Naive thymus-derived CD4-positive, alpha-beta T cell (primary cell): ENCODE measurements at places on chromosomes 3 and 15. TPM values are rescaled to one million over a fixed set of nuclear protein-coding genes. Genes with fewer than 3 reads are reported as not detected.

Gene SEMA3G
- total RNA-seq = 0.24 TPM

Gene CCR1
- 27.6 TPM for total RNA-seq

DNA sequence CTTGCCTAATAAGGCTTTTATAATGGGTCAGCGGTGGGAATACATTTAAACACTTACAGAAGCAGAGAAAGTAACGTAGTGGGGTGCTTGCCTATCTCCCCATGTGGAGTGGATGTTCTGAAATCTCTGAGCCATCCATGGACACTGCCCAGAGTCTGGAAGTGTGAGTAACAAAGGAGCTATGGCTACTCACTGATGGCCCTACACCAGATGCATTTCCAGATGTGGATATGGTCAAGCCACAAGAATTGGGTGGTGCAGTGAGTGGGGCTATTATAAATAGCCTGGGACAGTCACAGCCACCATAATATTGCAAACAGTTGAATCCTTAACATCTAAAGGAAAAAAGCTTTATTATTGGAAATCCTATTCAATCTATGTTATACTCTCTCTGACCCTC, 96.6 kb downstream of the CGNL1 start:
- no peak for DNase-seq

Gene IMPG2
- total RNA-seq = 0.66 TPM

Gene ITIH1
- not detected for total RNA-seq

GRCh38 chr3:117165601-117166051, 456.0 kb downstream of the TUSC7 start:
- no peak for DNase-seq

DNA sequence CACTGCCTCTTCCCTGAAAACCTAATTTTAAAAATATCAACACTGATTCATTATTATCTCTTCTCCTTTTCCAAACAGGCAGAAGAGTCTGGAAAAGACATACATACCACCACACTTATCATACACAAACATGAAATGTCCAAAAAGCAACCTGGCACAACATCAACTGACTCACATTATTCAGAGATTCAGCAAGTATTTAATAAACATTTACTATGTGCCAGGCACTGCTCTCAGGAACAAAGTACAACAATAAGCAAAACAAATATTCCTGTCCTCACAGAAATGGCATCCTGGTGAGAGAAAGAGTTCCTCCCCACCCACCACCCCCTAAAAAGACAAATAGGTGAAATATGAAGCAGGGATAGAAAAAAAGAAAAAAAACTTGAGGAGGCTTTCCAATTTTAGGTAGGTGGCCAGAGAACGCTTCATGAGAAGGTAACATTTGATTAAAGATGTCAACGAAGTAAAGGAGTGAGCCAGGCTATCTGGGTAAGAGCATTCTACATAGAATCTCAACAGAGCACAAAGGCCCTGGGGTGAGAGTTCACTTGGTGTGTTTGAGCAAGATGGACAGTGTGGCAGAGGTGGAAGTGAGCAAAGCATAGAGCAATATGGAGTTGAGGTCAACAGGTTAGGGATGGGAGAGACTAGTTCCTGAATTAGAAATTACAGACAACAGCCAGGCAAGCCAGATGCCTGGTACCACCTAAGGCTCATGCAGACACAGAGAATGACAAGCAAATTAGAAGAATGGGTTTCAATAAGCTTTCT, 141.7 kb downstream of the OSBPL10 start:
- no peak for DNase-seq

DNA sequence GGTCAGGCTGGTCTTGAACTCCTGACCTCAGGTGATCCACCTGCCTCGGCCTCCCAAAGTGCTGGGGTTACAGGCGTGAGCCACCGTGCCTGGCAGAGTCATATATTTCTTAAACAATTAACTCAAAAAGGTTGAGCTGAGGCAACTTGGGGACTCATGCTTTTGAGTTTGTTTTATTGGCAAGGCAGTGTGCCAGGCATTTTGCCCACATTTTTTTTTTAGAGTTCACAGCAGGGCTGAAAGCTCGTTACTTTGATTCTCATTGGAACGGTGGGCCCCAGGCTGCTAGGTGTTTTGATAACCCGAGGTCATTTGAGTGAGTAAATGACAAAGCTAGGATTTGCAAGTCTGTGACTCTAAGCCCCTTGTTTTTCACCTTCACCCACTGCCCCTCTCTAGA, 76.2 kb downstream of the CCK start:
- no peak for DNase-seq

- DNase-seq = no peak
Measured at GRCh38 chr15:71291723-71292122, 176.5 kb downstream of the THSD4 start.

- DNase-seq = no peak
Measured at GRCh38 chr15:57734860-57735259, 28.3 kb downstream of the POLR2M start.

DNA sequence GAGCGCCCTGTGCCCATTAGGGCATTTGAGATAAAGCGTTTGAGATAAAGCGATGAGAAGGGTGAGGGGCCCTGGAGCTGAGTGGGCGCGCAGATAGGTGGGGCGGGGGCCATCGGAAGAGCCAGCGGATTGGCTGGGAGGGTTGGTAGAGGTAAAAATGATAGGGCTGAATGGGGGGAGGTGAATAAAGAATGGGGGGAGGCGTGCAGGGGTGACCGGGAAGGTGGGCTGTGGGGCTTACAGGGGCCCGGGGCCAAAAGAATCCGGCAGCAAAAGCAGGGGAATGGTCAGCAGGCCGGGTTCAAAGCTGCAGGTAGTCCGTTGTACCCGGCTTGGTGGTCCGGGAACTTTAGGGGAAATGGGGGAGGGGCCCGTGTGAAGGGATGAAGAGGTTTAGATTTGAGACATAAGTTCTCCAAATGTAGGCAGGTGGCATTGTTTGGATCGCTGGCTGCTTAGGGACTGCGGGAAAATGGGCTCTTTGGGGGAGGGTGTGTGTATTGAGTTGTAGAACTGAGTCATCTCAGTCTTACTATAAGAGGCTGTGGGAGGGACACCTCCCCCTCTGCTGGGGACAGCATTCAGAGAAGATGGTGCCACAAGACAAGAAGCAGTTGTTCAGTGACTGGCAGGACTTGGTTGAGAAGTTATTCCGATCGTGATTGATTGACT, 610 bp downstream of the ARID3B start:
- DNase-seq = peak; percentile 74
